ENCODE measurements at places on chromosomes 4 and X.

DNA sequence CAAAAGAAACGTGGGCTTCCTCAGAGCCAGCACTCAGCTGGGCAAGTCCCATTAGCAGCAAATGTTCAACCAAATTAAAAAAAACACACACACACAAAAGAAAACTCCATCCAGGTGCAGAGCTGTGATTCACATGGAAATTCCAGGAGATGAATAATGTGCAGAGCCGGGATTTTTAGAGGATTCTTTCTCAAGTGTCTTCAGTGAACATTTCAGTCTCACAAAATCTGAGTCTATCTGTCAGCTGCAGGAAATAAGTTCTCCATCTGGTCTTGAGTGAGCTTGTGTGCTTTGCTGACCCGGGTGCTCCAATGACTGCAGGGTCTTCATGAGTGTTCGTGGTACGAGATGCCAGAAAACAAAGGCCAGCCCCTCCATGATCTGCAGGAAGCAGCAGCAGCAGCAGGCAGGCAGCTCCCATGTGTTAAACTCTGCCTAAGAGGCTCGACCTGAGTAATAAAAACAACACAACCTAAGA lies 44.3 kb downstream of the RASGEF1B start:
- DNase-seq: no peak

- DNase-seq: no peak
These were observed 74.7 kb upstream of the TBL1X start for GRCh38 chrX:9390121-9390520.

DNA sequence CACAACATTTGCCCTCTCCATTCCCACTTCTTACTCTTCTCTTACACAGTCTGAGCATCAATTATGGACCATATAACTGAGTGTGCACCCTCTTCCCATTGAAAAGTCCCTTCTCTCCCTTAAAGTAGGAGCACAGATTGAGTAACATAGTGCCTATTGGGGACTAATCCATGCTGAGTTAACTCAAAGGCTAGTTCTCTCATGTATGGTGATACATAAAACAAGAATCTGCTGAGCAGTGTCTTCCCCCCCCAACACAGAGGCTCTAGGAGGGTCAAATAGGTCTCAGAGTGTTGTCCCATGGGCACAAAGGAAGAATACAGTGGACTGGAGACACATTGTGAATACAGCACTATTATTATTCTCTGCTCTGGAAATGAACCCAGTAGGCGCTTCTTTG lies 274.6 kb upstream of the BOD1L1 start:
- no peak for DNase-seq

DNA sequence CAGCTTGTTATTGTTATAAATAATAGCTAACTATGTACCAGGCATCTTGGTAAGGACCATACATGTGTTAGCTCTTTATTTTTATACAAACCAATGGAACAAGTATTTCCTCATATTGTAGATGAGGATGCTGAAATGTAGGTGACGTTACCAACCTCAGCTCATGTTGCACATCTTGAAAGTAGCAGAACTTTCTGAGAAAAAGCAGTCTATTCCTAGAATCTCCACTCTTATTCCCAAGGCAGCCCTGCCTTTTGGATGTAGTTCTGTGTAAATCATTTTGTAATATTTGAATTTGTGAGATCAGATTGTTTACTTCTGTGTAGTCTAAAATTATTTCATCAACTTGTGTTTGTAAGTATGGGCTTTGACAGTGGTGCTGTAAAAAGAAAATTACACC lies 5.3 kb downstream of the FHDC1 start:
- no peak for DNase-seq

GRCh38 chr4:170651786-170652185 lies 562.0 kb upstream of the AADAT start:
- no peak for DNase-seq

DNA sequence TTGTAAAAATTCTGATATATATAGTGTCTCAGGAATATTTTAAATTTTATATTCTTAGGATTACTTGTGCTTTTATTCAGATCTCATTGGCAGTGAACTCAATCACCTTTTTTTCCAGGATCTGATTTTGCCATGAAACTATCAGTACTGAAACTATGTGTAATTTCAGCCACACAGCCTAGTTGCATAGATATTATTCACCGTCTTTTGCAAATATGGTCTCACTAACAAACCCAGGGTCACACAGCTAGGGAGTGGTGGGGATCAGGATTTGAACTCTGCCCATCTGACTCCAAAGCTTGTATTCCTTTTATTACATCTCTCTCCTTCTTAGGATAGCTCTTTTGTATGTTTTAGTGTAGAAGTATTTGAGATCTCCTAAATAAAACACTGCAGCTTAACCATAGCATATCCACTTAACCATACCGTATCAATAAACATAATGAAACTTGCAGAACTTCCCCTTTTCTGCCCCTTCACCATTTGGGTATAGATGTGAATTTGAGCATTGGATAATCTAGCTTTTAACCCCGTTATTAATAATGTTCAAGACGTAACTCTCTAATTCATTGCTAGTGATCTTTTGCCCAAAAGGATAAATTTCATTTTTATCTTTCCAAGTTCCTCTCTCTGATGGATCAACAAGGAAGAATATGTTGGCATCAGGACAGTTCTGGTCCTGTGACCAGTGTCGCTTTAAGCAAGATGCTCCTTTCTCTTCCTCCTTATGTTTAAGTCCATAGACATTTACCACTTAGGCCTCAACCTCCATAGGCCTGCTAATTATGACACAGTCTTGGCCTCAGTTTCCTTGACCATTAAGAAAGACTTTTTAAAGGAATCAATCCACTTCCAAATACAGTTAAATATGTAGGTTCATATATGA lies 74.6 kb downstream of the RAPGEF2 start:
- no peak for DNase-seq

DNA sequence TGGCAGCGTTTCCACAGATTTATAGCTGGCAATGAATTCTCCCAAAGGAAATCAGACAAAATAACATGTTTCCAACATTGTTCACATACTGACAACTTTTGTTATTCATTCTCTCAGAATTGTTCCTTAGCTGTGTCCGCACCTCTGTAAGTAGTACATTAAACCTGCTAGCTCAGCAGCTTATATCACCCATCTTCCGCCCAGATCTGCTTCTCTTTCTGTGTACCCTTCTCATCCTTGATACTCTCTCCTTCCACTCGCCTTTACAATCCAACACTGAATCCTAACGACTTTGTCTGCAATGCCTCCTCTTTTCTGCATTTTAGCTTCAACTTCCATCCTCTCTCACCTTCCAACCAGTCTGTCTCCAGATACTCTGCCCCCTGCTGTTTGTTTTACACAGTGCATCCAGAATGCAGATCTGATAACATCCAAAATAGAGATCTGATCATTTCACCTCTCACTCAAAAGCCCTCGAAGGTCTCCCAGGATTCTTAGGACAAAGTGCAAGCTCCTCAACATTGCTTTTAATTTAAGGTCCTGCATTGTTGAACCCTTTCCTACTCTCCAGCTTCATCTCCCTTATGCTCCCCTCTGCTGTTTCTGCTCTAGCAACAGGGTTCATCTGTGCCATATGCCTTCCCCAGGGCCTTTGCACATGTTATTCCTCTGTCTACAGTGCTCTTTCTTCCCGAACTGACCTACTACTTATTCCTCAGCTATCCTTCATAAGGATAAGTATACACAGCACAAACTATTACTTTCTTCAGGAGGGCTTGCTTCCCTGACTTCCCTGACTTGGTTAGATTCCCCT lies 67.3 kb upstream of the VBP1 start:
- no peak for DNase-seq

- DNase-seq: no peak
These were observed 898.8 kb downstream of the C4orf33 start for GRCh38 chr4:129994715-129995114.

GRCh38 chr4:15144249-15144966 lies 142.1 kb downstream of the CPEB2 start:
- DNase-seq: no peak

DNA sequence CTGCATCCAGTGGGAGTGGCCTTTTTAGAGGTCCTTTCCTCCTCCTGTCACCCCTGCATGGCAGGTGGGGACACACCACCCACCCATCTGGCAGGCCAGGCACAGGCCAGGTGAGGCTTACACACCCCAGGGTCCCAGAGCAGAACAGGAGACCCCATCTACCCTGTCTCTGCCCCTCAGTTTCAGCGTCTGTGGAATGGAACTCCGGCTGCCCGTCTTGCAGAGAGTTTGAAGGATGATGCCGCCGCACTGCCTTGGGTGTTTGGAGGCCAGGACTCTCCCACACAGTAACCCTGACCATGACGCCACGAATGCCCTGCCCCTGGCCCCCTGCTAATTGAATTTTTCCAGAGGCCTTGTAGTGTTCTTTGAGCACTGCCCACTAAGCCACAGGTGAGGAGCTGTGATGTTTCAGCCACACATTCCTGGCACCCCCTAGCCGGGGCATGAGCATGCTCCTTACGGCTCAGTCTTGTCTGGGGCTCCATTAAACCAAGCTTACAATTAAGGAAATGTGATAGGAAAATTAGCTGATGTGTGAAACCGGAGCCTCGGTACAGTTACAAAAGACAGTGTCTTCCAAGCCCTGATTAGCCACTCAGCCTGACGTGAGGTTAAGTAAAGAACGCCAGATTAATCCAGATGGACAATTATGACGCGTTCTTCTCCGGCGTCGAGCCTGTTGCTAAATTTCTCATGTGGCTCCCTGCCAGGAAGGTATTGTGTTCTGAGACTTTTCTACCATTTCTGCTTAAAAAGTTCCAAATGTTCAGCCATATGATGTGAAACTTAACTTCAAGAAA lies 39.3 kb downstream of the HMX1 start:
- no peak for DNase-seq

GRCh38 chrX:41621222-41621723 lies 67.5 kb upstream of the GPR34 start:
- peak; percentile 33 for DNase-seq

DNA sequence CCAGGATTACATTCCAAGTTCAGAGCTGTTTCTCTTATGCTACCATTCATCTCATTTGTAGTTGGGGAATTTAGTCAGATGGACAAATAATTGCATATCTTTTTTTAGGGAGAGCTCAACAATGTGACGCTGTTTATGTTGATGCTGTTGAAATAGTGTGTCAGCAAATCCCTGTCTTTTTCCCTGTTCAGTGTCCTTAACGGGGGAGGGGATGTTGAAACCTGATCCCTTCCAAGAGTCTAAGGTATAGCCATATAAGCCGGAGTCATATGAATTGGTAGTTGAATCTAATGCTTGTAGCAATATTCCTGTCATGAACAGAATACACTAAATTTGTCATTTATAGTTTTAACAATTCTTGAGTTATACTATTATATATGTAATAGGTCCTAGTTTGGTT lies 293.5 kb upstream of the FAT1 start:
- DNase-seq: no peak

DNA sequence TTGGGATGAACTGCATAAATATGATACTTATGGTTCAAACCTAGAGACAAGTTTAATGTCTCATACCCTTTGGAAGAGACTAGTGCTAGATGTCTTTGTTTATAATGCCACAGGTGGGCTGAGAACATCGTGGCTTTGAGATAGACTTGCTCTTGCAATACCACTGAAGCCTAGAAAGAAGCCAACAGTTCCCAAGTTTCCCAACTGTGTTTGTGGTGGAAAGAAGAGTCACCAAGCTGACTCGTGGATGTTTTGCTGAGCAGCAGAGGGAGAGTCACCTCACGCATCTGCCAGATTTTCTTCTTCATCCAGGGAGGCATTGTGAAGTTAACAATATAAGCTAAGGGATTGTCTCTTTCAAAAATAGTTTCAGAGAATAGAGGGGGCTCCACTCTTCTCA lies 1076.2 kb downstream of the C4orf33 start:
- no peak for DNase-seq

DNA sequence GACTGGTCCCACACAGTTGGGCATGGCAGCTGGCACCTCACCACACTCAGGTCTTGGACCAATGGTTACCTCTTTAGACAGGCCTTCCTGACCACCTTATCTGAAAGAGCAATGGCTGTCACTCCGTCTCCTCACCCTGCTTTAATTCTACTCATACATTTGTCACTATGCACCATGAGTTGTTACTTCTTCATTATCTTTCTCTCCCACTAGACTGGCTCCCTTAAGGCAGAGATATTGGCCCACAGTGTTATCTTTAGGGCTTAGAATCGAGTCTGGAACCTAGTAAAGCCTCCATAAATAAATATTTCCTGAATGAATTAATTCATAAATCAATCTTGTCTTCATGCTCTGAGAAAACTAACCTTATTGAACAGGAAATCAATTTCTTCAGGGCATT lies 46.6 kb downstream of the DCHS2 start:
- no peak for DNase-seq

DNA sequence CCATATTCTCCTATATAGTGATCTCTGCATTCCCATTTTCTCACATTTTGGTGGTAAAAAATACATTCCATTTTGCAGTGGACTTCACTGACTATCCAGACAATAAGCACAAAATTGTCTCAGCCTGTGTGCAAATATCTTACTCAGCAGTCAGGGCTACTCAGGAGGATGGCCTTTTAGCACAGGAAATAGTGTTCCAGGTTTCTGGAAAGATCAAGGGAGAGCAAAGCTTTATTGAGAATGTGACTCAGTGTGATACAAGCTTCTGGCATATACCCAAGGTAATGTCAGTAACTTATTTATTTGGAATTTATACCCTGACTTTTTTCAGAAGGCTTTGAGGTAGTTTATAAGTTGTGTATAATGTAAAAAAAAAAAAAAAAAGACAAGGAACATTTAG lies 233.4 kb downstream of the TEX13A start:
- no peak for DNase-seq

- DNase-seq: no peak
These were observed 204.0 kb downstream of the ADAMTS3 start for GRCh38 chr4:72365016-72365415.

DNA sequence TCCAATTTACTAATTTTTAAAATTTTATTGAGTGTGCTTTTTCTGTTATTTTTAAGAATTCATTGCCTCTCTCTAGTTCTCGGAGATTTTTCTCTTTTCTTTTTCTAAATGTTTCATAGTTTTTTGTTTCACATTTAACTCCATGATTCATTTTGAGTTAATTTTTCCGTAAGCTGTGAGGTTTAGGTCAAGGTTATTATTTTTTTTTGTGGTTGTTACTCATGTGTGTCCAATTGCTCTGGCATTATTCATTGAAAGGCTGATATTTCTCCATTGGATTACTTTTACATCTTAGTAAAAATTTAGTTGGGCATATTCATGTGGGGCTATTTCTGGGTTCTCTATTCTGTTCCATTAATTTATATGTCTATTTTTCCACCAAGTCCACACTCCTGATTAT lies 220.8 kb downstream of the MID1IP1 start:
- DNase-seq: no peak

GRCh38 chrX:79138658-79139241 lies 5.7 kb upstream of the GPR174 start:
- no peak for DNase-seq

GRCh38 chrX:850471-850916 lies 219.9 kb downstream of the SHOX start:
- DNase-seq: no peak
